Central memory CD8-positive, alpha-beta T cell (primary cell): ENCODE measurements at places on chromosomes 6 and 20.

GRCh38 chr6:125962900-125963497 is 6.4 kb downstream of the HINT3 start:
- DNase-seq: no peak

- no peak for DNase-seq
These were observed 96.6 kb downstream of the AKAP7 start for GRCh38 chr6:131231891-131232290.

GRCh38 chr6:112841553-112842329 is 494.6 kb downstream of the RFPL4B start:
- DNase-seq: no peak

- DNase-seq: no peak
These were observed 11.8 kb downstream of the ADTRP start for GRCh38 chr6:11766589-11767450.

DNA sequence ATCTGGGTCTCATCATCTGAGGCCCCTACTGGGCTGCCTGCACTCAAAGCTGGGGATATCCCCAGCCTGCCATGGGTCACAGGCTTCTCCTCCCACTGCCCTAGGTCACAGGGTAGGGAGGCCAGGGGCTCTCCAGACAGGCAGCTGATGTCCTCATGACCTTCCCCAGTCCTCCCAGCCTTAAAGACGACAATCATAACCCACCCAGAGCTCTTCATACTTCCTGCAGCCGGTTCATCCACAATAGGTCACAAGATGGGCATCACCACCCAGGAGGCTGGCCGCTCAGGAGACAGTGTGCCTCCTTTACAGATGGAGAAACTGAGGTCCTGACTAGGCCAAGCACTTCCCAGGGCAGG is 15.2 kb downstream of the TFEB start:
- DNase-seq: no peak

DNA sequence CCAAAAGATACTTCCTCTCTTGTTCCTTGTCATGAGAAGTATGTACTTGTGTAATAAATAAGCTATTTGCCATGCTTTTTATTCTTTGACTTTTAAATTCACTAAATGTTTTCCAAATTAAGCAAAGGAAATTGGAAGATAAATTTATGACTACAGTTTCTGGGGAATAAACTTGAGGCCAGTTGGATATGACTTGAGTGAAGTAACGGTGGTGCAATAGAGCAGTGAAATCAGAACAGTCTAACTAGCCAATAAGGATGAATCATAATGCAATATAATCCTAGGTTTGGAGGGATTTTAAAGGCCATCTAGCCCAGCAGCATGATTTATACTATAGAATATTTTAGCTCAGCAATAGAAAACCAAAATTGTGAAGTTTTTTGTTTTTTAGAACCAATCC is 183.8 kb upstream of the TCF21 start:
- no peak for DNase-seq

- DNase-seq: no peak
These were observed 1.9 kb downstream of the HEBP2 start for GRCh38 chr6:138405816-138406413.

- DNase-seq: no peak
These were observed 186.3 kb downstream of the AKAP7 start for GRCh38 chr6:131321589-131321988.

DNA sequence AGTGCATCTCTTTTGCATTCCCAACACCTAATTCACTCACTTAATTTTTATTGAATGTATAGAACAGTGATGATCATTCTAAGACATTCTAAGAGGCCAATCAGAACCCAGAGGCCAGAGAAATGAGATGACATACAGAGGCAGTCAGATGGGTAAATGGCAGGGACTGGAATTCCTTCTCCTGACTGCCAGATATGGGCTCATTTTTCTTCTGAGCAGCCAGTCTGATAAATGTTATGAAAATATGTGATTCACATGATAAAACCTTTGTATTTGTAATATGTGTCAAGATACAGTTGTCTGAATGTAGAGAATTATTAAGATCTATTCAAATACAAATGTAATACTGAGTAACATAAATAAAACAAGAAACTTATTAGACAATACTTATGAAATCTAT is 277.8 kb downstream of the EPM2A start:
- no peak for DNase-seq

DNA sequence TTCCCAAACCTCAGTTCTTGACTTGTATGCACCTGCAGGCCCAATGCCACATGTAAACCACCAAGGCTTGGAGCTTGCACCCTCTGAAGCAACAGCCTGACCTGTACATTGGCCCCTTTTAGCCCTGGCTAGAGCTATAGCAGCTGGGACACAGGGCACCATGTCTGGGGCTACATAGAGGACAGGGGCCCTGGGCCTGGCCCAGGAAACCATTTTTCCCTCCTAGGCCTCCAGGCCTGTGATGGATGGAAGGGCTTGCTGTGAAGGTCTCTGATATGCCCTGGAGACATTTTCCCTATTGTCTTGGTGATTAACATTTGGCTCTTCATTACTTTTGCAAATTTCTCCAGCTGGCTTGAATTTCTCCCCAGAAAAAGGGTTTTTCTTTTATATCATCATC is 64.6 kb downstream of the SLC35F1 start:
- DNase-seq: no peak

DNA sequence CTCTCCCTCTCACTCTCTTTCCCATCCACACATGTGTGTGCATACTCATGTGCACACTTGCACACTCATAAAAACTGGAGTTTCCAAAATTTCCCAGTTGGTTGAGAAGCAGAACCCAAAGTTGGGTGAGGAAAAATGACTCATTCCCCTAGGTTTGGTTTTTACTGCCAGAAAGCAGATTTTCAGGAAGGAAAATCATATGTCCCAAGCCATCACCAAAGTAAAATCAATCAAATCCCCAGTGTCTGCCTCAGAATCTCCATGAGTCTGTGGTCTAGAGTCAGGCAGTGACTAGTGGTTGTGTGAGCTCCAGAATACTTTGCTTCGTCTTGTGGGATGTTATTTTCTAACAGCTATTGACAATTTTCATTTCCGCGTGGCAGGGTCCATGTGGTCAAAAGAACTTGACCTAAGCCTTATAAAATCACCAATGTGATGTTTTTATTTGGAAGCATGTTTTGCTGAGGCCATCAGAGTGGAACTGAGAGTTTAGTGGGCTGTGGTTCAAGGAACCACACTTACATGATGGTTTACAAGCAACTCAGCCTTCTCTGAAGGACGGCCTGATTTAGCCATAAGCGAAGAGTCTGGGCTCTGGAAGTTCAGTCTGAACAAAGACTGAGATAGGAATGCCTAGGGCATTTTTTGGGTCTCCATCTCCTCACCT is 81.9 kb upstream of the CCN6 start:
- DNase-seq: no peak

- no peak for DNase-seq
These were observed 2.7 kb downstream of the SDCBP2 start for GRCh38 chr20:1326031-1326930.

DNA sequence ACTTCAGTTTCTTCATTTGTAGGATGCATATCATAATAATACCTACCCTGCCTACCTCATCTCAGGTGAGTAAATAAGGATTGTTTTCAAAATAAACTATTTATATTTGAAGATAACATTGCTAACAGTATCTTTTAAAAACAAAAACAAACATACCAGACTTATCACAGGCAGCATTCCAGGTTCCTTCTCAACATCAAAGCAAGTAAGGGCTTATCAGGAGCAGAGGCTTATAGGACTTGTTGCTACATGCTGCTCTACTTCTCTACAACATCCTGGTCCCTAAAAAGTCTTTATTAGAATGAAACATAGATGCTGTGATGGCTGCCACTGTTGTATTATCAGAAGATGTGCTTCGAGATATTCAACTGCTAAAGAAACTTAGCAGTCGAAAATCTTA is 149.2 kb upstream of the PRDM1 start:
- no peak for DNase-seq

DNA sequence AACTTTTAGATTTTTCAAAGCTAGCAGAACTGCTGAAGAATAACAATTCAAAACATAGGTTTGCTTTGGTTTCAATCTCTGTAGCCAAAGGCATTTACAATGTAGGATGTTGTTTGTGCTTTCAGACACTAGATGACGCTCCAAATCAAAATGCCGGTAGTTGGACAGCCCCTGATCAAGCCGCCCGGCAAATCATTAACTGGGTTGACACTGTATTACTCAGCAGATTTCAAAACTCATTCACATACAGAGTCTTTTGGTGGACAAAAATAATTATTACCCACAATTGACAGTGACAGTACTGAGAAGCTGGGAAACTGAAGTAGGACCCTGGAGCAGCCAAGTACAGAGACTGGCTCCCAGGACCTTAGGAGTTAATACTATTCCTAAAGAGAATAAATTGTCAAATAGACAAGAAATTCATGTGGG is 21.3 kb upstream of the HFE start:
- peak; percentile 58 for DNase-seq

- no peak for DNase-seq
These were observed 132.4 kb upstream of the SNX9 start for GRCh38 chr6:157690441-157691210.

DNA sequence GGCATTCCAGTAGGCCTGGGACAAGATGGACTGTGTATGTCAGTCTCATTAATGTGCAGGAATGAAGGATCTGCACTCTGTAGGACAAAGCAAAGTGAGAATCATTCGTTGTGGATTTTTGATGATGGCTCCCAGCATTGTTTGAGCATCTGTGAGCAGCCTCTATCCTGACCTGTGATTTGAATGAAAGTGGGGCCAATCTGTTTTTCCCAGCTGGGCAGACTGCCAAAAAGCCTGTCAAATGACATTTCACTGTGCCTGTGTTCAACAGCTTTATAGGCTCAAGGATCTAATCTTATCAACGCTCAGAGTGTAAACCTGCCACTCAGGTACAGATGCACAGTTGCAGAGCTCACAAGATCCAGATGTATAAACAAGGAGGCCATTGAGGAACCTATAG is 86.7 kb upstream of the SYNDIG1 start:
- DNase-seq: no peak

DNA sequence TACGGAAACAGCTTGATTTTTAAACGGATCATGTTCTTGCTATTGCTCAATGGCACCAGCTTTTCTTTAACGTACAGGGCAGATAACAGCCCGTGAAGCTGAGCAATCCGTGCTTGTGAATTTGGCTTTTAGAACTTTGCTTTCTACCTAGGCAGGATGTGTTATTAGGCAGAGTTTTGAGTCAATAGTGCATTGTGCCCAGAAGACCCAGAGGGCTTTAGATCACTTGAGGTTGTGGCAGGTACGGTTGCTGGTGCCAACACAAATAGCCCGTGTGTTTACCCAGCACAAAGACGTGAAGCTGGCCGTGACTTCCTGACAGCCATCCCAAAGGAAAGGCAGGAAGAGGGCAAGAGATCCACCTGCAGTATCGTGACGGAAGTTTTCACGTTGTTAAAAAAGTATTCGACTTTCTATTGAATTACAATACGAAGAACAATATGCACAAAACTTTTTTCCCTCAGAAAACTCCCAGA is 117.4 kb upstream of the FRMD1 start:
- no peak for DNase-seq

- DNase-seq: no peak
These were observed 193.8 kb downstream of the SMOC2 start for GRCh38 chr6:168634541-168635328.

GRCh38 chr6:17705428-17705777 is 1.3 kb downstream of the NUP153 start:
- no peak for DNase-seq

- DNase-seq: peak; percentile 49
These were observed 38.1 kb upstream of the HLA-E start for GRCh38 chr6:30450909-30451841.

- no peak for DNase-seq
These were observed 107.4 kb upstream of the TENT5A start for GRCh38 chr6:81859884-81860283.

DNA sequence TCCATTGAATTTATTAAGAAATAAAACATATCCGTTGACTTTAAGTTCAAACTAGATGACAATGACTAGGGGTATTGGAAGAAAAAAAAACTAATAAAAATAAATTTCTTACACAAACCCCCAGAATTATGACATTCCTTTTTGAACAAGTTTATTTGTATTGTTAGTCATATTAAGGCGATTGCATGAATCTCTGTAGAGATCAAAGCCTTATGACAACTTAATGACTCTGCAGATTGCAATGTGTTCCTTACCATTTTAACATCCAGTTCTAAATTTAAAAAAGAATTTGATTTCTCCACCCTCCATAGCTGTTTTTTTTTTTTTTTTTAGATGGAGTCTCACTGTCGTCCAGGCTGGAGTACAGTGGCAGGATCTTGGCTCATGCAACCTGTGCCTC is 189.8 kb upstream of the CEP162 start:
- DNase-seq: no peak

GRCh38 chr6:113690281-113691259 is 166.6 kb upstream of the MARCKS start:
- no peak for DNase-seq

DNA sequence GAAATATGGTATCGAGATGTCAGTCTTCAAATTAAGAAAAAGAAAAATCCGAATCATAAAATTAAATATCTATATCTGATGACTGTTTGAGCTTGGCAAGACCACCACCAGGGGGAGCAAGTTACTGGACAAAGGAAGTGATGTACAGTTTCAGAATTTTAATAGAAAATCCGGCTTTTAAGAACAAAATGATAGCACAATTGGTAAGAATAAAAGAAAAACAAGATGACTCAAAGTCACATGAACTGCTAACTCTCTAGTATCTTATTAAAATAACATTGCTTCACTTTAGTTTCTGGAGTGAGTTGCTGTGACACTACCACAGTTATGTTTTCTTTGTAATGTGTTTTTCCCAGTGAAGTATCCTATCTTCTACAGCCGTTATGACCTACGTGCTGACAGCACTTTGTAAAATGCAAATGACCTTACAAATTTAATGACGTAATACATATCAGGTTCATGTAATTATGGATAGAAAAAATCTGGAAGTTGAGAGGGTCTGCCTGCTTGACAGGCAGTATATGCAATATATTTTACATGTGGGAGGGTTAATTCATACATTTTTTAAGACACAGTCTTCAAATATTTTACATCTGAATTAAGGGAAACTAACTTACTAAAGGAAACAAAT is 405.3 kb upstream of the HS3ST5 start:
- DNase-seq: no peak

GRCh38 chr20:64130271-64130670 is 22.9 kb upstream of the NPBWR2 start:
- DNase-seq: no peak

GRCh38 chr20:61661025-61661424 is 404.7 kb downstream of the TAF4 start:
- no peak for DNase-seq

- DNase-seq: no peak
These were observed 1.8 kb downstream of the EYA4 start for GRCh38 chr6:133242637-133243585.
